ENCODE measurements at places on chromosomes 5 and 9.

- no peak for DNase-seq
These were observed 616.6 kb downstream of the GABRG2 start for GRCh38 chr5:162684145-162684544.

DNA sequence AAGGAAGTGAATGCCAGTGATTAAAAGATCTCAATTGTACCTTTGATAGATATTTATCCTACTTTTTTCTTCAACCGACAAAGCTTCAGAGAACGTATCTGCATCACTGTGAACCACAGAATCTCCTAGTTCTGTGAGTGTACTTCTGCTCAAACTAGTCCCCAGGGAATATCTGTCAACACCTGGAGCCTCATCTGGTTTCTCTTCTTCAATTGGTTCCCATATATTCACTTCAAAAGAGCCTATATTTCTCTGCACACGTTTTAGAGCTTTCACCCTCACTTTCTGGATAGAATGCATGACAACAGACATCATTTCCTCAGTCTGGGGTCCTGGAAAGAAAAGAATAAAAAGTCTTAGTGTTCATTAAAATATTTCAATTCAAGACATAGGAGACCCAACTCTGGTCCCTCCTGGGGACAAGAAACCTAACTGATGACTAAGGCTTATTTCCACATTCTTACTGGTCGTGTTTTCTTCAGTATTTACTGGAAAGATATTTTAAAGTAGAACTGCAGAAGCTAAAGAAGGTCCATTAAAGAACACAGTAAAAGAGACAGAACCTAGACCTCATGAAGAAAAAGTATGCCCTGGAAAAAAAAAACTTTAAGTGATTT is 64.3 kb downstream of the CPLANE1 start:
- no peak for DNase-seq

- peak; percentile 34 for DNase-seq
These were observed 154.4 kb downstream of the ZSWIM6 start for GRCh38 chr5:61486476-61486875.

GRCh38 chr9:125632321-125633115 is 74.5 kb downstream of the MAPKAP1 start:
- DNase-seq = no peak

DNA sequence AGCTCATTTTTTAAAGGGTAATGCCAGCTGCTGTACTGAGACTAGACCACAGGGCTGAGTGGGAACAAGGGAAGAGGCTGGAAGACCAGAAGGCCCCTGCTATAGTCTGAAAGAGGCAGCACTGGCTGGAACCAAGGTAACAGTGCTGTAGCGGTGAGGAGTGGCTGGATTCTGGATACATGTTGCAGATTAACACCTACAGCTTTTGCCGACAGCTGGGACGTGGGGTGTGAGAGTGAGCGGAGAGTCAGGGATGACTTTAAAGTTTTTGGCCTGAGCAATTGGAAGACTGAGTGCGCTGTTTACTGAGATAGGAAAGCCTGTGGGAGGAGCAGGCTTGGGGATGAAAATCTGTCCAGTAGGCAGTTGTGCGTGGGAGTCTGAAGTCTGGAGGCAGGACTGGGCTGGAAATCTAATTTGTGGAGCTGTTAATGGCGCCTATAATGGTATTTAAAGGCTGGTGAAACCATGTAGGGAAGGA is 26.5 kb downstream of the AQP7 start:
- DNase-seq = no peak

GRCh38 chr9:38687389-38687842 is 32.5 kb downstream of the FAM240B start:
- DNase-seq = no peak

DNA sequence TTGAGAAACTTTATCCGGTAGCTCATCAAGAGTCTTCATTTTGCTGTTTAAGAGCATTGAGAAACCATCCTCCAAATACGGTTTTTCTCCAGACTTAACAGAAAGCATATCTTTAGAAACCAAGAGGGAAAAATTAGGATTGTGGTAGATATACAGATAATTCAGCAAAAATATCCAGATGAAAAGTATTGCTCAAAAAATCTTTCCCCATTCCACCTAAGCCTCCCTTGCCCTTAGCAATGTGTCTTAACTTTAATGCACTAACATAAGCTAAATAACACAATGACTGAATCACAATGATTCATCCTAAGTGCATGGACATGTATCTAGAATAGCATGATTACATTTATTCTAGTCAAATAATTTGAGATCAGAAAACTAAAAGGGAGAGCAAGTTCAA is 130.3 kb upstream of the TARS1 start:
- DNase-seq = peak; percentile 91

GRCh38 chr5:178398901-178399700 is 166.5 kb upstream of the PHYKPL start:
- no peak for DNase-seq

GRCh38 chr9:98427491-98427890 is 172.0 kb upstream of the TBC1D2 start:
- no peak for DNase-seq

DNA sequence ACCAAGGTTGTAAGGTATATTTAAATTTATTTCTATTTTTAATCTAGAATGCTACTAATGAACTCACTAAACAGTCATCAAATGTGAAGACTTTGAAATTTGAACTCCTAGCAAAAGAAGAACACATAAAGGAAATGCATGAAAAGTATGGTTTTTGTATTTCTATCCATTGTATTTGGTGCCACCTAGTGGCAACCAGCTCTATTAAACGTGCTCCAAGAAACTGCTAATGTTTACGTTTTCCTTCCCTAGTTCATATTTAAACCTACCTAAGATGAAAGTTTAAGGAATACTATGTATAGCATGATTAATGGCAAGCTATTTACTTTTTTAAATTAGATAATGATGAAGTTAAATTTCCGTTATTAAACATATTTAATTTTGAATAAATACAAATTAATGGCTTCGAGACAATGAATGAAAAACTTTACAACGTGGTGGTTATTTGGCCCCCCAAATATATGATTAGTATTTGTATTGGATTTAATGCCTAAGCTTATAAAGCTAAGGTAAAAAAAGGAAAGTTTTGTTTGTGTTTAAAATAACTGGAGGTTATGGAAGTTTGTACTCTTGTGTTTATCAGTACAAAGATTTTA is 115.9 kb upstream of the SH3GL2 start:
- peak; percentile 65 for DNase-seq

DNA sequence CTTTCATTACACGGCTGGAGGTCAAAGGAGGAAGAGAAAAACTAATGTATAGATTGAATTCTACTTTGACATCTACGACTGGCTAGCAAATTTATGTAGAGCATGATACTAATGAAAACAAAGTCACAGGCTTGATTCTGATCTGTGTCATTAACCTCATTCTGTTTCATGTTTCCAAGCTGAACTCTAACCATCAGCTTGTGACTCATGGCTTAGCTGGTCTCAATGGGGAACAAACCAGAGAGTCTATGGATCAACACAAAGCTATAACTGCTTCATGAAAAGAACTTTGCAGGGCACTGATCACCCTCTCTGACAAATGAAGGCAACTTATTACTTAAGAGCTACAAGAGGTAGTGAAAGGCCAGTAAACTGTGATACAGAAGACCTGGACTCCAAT is 23.6 kb upstream of the PDE4D start:
- DNase-seq = no peak

DNA sequence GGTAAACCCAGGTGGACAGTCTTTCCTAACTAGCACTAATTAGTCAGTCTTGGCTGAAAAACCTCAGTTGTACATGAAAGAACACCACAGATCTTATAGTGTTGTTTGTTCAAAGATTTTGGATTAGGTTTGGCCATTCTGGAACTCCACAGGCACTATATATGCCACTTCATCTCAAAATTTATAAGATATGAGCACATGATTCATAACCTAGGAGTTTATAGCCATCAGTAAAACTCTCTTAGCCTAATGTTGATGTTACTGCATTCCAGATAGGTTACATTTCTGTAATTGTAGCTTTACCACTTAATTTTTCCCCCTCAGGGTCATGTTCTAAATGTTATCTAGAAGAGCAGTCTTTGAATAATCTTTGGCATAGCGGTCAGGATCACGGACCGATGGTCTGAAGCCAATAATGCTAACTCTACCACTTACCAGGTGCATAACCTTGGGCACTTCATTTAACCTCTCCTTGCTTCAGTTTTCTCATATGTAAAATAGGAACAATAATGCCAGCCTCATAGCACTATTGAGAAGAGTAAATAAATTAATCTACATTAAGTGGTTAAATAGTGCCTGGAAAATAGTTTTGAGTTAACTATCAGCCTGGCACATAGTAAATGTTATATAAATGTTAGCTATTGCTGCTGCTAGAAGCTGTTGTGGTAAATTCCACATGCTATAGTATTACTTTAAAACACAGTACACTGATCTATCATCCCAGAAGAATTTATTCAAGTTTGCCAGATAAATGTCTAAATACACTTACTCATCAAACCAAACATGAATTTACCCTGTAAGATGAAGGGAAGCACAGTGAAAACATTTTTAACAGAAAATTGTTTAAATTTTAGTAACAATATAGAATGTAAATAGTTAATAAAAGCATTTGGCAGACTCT is 743.9 kb downstream of the NR2F1-AS1 start:
- DNase-seq = peak; percentile 40

DNA sequence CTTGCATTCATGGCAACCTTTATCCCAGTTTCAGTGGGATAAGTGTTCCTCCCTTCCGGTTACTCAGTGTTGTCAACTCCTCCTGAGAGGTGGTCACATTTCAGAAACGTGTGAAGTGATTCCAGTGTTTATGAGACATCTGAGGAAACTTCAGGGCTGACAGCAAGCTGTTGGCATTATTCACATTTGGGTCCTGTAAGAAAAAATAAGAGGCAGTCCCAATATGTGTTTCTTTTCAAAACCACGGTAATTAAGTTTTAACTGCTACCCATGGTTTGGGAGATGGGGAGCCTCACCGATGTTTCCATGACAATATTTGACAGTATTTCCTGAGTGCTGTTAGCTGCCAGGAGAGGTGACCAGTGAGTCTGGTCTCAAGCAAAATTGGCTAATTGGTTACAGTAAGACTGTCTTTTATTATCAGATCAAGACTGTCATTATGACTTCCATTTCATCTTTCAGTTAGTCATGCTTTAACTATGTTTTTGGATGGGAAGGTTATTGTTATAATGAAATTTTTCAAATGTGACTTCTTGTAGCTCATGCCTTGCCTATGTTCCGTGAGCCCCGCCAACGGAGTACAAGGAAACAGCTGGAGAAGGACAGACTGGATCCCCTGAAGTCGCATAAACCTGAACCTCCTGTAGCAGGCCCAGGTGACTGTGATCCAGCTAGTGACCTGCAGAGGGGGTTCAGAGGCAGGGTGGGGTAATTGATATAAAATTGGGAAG is 115.3 kb downstream of the GDNF start:
- peak; percentile 76 for DNase-seq

DNA sequence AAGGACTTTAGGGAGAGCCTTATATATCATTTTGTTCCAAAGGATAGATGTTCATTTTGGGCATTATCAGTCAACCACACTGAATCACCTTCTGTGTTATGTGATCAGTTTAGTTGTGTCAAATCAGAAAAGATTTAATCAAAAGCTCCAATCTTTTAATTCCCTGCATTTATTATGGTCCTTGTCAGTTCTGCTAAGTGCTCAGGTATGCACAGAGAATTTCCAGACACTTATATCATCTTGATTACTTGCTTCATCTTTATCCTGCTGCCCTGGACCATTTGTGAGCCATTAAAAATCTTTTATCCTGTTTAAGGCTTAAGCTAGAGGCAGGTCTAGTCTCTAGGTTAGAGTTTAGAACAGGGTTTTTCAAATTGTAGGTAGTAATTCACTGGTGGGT is 179.1 kb downstream of the CWC27 start:
- no peak for DNase-seq

DNA sequence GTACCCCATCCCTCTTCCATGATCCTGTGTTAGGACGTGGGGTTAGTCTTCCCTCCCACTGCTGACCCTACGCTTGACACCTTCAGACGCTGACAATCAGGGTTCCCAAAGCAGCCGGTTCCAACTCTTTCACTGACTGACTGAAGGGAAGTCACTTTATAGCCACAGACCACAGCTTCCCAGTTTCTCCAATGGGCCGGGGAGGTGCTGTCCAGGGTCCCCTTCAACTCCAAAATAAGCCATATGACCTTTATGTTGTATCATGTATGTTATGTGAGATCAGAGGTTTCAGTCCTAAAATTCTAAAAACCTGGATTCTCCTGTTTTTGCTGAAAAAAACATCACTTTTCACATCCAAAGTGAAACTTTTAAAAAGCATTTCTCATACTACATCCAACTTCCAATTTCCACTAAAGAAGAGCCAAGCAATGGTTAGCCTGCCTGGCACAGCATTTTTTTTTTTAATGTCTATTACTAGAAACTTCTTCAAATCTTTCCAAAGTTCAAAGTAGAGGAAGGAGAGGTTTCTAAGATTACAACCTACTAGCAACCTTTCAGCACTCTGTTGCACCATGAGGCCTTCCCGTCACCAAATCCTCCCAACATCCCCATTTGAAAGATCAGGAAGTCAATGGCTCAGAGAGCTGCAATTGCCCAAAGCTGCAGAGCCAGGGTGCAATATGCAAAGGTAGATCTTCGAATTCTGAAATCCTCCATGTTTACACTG is 5.2 kb downstream of the EPB41L4B start:
- no peak for DNase-seq

DNA sequence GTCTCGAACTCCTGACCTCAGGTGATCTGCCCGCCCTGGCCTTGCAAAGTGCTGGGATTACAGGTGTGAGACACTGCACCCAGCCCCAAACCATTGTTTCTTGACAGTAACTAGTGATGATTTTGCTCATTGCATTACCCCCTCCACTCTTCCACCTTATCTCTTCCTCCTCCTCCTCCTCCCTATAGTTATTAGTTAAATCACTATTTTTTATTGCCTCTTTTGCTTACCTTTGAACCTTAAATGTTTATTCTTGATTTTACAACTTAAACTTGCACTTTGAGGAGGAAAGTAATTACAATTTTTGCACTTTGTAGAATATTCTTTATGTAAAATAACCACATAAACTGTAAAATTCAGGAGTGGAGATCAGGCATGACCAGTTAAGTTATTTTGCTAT is 35.7 kb downstream of the RASGRF2 start:
- no peak for DNase-seq

DNA sequence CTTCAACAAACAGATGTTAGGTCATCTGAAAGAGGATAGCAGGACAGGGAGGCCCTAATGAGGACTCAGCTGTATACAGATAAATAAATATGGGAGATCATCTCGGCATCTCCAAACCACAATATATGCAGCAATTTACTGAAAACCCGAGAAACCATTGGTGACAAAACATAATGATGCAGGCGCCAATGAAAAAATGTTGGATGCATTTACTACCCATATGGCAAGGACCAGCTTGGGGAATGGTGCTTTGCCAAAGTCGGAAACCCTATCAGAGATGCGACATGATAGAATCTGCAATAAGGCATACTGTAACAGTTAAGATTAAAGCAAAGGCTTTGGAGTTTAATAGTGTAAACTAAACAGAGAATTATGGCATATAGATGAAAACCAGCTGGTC is 92.0 kb downstream of the SNCAIP start:
- no peak for DNase-seq

GRCh38 chr5:166845044-166845443 is 1446.4 kb upstream of the WWC1 start:
- no peak for DNase-seq
